Right forelimb (tissue), 1 donor: ENCODE measurements at places on chromosomes 11 and 22.

GRCh38 chr11:71518506-71519471 lies 8.3 kb upstream of the KRTAP5-7 start:
- no peak for DNase-seq

GRCh38 chr11:96001037-96001436 lies 77.1 kb upstream of the MTMR2 start:
- DNase-seq: peak; percentile 68

DNA sequence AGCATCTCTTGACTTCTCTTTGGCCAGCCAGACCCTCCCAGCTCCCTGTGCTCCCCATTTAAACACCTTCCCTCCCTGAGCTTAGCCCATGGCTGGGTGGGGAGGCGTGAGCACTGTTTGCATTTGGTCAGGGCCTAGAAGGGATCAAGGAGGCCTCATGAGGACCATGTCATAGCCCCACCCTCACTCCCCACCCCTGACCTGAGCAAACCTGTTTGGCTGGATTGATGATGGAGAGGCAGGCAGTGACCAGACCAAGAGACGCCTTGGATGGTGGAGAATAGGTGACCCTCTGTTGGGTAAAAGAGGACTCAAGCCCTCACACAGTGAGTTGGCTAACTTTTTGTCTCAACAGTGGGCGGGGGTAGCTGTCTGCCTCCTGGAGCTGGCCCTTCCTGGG lies 49.9 kb downstream of the ST3GAL4 start:
- no peak for DNase-seq

- no peak for DNase-seq
Measured at GRCh38 chr11:81241672-81242275, 1491.9 kb downstream of the FAM181B start.

- no peak for DNase-seq
Measured at GRCh38 chr22:42939941-42940653, 74.9 kb downstream of the PACSIN2 start.

GRCh38 chr11:116732271-116733042 lies 40.3 kb downstream of the BUD13 start:
- peak; percentile 66 for DNase-seq

DNA sequence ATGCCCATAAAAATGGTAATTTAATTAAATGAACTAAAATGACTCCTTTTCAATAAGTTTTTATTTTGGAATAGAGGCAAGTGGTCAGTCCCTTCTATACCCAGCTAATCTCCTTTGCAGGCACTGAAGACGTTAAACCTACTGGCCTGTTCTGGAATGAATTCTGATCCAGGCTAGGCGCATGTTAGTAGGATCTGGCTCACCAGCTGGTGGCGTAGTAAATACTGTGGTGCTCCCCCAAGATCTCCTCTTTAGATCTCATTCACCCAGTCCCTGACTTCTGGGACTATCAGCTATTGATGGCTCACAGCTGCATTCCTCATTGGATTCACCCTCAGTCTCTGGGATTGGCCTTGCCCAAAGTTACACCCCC lies 173.7 kb upstream of the DDI1 start:
- no peak for DNase-seq
